ENCODE measurements at places on chromosomes 12 and 14.

- DNase-seq = no peak
Measured at GRCh38 chr12:50188241-50188781, 21.1 kb upstream of the CERS5 start.

GRCh38 chr12:80622271-80622670, 85.2 kb upstream of the MYF6 start:
- DNase-seq = no peak

DNA sequence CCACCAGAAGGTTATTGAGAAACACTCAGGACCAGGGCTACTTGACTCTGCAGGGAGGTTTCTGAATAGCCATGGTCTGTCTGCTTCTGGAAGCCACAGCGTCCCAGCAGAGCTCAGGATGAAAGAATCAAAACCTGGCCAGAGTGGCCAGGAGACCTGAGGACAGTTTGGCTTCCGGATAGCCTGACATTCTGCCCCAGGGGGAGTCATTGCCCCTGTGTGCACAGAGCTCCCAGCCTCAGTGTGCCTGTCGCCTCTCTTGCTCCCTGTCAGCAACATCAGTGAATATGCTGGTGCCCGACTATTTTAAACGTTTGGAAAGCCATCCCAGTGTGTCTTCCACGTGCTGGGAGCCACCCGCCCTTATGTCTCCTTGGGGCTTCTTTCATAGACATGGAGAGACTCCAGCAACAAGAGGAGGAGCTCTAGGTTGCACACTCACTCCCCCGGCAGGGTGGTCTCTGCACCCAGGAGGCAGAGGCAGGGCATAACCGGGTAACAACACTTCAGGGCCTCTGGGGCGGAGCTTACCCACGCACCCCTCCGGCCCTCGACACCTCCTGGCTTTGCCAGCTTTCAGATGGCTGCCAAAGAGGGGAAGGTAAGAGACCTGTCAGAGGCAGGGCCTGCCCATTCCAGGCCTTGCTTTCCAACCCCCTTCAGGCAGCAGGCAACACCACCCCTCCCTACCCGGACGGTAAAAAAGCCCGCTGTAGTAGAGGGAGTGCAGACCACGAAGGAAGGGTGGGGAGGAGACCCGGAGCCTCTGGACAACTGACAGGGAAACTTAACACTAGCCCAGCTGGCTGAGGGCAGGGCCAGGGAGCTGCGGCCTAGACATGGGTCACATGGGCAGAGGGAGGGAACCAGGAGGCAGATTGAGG, 19.0 kb upstream of the SLC6A12 start:
- DNase-seq = no peak

DNA sequence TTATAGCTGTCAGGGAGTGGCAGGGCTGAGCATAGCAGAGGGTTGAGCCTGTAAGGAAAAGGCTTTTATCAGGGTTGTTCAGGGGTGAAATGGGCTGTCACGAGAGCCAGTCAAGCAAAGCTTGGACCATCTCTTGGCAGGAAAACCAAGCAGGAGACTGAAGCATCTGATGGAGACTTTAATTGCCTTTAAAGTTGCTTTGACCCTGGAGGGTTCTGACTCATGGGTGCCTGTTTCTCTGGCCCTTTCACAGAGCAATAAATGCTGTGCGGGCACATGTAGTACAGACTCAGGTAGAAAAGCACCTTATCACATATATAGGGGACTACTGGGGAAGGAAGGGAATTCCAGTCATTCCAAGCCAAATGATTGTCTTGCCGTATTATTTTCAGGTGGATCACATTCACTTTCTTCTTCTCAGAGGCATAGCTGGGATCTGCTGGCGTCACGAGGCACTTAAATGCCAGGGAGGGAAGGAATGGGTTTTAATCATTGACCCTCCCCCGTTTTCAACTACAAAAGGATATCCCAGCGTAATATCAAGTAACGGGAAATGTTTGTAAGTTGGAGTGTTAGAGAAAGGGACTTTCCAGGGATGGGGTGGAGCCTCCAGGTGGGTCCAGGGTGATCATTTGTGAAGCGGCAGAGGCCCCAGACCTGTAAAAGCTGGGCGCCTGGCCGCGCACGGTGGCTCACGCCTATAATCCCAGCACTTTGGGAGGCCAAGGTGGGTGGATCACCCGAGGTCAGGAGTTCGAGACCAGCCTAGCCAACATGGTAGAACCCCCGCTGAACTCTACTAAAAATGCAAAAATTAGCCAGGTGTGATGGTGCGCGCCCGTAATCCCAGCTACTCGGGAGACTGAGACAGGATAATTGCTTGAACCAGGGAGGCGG, 34.9 kb downstream of the PLEKHD1 start:
- DNase-seq = no peak

GRCh38 chr12:54195080-54195736, 6.4 kb upstream of the SMUG1 start:
- no peak for DNase-seq

DNA sequence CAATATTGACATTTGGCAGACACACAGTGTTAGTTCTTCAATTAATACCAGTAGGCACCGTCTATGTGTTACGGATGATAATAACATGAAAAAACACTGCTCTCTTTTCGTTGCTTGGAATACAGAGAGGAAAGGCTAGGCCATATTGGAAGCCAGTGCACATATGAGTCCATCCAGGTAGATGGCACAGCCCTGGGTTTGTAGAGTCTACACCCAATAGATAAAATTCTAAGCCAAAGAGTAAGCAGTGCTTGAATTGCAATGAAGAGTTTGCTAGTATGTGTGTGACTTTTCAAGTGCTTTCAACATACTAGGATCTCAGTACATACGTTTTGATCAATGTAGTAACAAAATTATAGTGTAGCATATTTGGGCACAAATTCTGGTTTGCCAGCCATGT, 243.3 kb upstream of the AVPR1A start:
- DNase-seq = no peak

DNA sequence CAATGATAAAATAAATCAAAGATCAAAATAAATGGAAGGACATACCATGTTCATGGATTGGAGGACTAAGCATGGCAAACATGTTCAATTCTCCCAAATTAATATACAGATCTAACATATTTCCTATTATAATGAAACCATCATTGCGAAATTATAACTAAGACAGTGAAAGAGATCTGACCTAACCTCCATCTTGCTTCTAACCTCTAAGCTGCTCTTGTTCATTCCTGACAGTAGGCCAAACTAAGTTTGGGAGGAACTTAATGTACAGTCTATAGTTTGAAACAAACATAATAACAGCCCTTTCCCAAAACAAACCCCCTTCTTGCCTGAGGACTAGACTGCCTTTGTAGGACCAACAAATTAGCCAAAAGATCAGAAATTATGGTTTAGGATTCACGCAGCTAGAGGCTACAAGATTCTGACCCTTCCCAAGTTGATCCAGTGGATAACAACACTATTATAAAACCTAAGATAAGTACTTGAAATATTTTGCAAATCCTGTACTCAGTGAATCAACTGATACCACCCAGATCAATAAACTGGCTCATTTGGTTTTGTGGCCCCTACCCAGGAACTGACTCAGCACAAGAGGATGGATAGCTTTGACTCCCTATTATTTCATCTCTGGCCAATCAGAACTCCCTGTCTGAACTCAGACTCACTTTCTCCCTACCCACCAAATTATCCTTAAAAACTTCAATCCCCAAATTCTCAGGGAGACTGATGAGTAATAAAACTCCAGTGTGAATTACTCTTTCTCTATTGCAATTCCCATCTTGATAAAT, 41.7 kb upstream of the OR5AU1 start:
- DNase-seq = no peak

DNA sequence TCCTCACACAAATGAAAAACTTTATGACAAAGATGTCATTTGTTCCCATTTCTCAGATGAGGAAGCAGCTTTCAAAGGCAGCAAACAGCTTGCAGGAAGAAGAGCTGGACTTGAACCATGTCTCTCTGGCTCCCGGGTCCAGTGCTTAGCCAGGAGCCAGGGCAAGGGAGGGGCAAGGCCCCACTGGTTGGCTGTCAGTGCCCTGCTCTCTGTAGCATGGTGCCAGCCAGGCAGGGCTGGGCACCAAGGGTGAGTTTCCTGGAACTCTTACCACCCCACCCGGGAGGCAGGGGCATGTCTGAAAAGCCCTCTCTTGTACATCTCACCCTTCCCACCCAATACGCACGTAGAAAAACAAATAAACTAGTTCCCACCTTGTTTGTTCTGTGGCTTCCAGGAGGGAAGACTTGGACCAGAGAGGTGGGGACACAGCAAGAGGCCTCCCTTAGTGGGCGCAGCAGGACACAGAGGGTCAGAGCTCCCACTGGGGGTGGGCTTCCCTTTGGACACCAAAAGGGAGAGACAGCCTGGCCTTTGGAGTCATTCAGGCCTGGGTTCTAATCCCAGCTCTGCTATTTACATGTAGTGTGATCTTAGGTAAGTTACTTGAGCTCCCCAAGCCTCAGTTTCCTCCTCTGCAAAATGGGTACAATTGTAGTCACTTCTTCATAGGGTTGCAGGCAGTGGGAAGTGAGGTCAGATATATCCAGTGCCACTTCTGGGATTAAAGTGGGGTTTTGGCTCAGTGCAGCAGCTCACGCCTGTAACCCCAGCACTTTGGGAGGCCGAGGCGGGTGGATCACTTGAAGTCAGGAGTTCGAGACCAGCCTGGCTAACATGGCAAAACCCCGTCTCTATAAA, 17.2 kb downstream of the TRPV4 start:
- DNase-seq = no peak

GRCh38 chr12:116727891-116728290, 10.0 kb downstream of the SPRING1 start:
- DNase-seq = no peak

- peak; percentile 54 for DNase-seq
Measured at GRCh38 chr12:122730215-122731014, at the start of gene HCAR1. HCAR1 (minus strand) TSS chr12:122730844; CDS start chr12:122730339, 505 bp downstream.

GRCh38 chr14:35741345-35742031, 67.6 kb downstream of the RALGAPA1 start:
- DNase-seq = no peak

GRCh38 chr14:87629788-87630187, 363.2 kb downstream of the GALC start:
- no peak for DNase-seq

DNA sequence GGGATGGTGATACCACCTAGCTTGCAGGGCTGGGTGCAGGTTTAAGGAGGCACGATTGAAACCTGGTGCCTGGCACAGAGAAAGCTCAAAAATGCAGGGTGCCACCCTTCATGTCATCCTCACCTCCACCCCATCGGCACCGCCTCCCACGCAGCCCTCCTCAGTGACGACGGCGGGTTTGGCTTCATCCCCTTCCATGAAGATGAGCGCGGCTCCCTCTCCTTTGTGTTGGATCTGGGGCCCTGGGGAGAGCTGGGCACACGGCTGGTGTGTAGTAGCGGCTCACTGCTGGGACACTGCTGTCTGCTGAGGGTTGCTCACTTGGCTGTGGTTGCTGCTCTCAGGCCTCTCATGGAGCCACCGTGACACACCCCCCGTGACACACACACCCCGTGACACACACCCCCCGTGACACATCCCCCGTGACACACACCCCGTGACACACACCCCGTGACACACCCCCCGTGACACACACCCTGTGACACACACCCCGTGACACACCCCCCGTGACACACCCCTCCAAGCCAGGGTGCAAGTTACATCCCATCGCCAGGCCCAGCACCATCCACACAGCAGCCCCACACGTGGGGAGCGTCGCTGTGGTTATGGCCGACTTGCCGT, 42.9 kb upstream of the FZD10 start:
- no peak for DNase-seq

DNA sequence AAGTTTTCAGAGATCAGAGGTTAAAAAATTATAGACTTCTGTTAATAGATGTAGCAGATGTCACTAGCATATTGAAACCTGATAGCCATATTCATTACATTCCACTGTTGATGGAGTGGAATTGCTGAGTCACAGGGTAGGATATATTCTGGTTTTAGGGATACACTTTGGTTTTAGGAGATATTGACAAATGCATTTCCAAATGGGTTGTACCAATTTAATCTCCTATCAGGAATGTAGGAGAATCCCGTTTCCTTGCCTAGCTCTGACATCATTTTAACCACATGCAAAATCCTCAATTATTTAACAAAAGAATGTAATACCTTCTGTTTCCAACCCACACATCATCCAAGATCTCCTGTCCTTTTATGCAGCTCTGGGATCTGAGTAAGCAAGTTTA, 30.7 kb upstream of the ESR2 start:
- DNase-seq = no peak

DNA sequence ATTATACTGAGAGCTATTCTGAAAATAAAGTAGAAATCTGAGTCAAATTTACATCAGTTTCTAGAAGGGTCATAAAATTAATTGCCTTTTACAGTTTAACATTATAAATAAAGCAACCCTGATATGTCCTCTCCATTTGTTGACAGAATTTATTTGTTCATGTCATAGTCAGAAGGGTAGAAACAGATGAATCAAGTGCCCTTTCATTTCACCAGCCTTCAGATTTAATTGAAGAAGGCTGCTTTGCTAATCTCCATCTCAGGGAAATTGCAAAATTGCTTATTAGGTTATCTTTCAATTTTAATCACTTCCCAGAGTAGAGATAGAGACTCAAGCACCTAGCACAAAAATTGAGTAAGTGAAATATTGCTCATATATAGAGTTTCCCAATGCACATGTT, 76.8 kb downstream of the ATXN7L3B start:
- no peak for DNase-seq

GRCh38 chr12:68435816-68436215, 103.7 kb upstream of the MDM1 start:
- no peak for DNase-seq

GRCh38 chr14:24262821-24263733, at the start of gene TGM1:
TGM1 (minus strand) TSS chr14:24263177; CDS start chr14:24262352, 825 bp downstream.
- DNase-seq = no peak

GRCh38 chr14:60596139-60596538, 53.1 kb downstream of the SIX1 start:
- DNase-seq = no peak

DNA sequence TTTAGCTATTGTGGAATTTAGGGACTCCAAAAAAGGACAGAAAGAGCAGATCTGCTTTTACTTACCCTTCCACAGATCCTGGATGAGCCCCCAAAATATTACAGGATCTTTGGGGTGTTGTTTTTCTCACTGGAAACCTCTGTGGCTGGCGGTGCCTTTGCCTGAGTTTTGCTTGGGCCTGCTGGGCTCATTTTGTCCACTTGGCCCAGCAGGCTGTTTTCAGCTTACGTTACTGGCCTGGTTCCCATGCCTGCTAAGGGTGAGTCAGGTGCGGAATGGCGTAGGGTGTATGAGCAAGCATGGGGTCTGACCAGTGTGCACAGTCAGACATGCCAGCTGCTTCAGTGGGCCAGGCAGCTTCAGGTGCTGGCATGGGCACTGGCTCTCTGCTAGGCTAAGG, 45.8 kb downstream of the HSD17B6 start:
- DNase-seq = no peak

- DNase-seq = no peak
Measured at GRCh38 chr12:104467346-104467837, 10.6 kb downstream of the CHST11 start.

GRCh38 chr12:28987538-28988324, 161.3 kb upstream of the FAR2 start:
- DNase-seq = no peak

GRCh38 chr12:122052285-122052684, 26.3 kb upstream of the MLXIP start:
- DNase-seq = no peak

- DNase-seq = no peak
Measured at GRCh38 chr14:20383636-20384035, 29.7 kb downstream of the TEP1 start.

Measured in stimulated activated CD4-positive, alpha-beta T cell treated with anti-CD3 and anti-CD28 coated beads, Interleukin-12 subunit alpha, Interleukin-12 subunit beta, amount 100 ng/mL, for 24 hours (primary cell).